ENCODE measurements at places on chromosomes 2 and 18. TPM values are rescaled to one million over a fixed set of nuclear protein-coding genes. Genes with fewer than 3 reads are reported as not detected.
A peak's percentile ranks its signal among the peaks of the same experiment; 100 is the strongest.

ANTXR1 gene
- polyA plus RNA-seq, result 29.6 TPM

ANKRD62 gene
- 0.01 TPM for polyA plus RNA-seq

DNA sequence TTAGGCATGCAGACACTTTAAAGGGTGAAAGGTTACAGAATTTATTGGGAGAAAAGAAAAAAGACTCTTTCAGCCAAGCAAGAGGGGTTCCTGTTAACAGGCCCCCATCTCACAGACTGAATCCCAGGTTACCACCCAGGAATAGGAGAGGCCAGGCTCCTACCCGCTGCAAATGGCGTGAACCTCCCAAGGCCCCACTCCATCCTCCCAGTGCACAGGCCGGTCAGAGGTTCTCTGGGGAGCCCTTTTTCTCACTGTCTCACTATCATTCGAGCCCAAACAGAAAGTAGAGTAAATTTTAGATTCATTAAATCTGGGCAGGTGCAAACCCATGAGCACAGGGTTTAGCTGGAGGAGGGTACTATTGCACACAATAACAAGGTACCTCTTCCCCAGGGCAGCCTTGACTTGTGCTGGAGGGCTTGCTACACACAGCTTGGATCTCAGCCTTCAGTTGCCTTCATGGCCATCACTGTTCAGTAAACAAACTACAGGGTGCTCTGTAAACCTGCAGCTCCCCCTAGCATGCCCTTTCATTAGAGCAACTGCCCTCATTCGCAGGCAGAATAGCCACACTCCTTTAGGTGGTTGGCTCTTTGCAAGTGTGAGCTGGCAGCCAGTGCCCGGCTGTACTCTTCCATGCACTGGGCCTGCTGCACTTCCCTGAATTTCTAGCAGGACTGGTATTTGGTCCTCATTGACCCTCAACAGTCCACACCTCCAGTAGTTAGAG is 7.3 kb upstream of the PLEK start:
- no peak for DNase-seq

CRACDL gene
- 3.0 TPM for polyA plus RNA-seq

- DNase-seq, result no peak
Observed at GRCh38 chr2:3147651-3148530, 229.7 kb downstream of the EIPR1 start.

CD28 gene
- polyA plus RNA-seq, result 1.5 TPM

GRCh38 chr2:74816540-74817303 is 17.2 kb upstream of the HK2 start:
- peak; percentile 40 for DNase-seq

DNA sequence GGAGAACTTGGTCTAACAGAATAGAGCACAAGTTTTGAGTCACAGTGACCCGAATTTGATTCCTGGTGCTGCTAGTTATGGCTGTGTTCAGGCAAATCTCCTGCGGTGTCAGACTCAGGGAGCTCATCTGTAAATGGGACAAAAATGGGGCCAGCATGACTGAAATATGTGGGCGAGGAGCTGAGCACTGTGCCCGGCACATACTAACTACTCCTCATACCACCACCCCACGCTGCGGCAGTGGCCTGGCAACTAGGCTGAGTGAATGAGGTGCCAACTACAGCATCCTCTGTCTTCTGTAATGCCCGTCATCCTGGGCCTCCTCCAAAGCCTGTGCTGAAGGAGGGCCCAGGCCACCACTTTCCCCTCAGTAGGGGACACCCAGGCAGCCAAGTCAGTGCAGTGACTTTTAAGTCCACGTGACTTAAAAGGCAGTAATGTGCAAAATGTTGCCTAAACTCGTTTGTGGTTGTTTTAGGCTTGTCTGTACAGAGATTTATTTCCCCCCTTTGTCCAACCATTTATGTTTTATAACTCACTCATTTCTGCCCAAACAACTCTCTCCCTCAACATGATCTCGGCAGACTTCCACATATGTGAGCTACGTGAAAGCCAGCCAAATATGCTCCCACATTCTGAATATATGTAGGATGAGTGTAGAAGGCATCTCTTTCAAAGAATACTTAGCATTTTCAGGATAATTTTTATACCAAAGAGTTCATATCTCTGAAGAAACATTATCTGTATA is 773.7 kb downstream of the TSN start:
- no peak for DNase-seq

GRCh38 chr18:45538444-45538843 is 76.8 kb upstream of the SLC14A2 start:
- DNase-seq, result no peak

- DNase-seq, result no peak
Observed at GRCh38 chr2:220198896-220199295, 571.5 kb downstream of the SLC4A3 start.

EPHA4 gene
- 4.9 TPM for polyA plus RNA-seq
